ENCODE measurements at places on chromosomes 4 and X.

DNA sequence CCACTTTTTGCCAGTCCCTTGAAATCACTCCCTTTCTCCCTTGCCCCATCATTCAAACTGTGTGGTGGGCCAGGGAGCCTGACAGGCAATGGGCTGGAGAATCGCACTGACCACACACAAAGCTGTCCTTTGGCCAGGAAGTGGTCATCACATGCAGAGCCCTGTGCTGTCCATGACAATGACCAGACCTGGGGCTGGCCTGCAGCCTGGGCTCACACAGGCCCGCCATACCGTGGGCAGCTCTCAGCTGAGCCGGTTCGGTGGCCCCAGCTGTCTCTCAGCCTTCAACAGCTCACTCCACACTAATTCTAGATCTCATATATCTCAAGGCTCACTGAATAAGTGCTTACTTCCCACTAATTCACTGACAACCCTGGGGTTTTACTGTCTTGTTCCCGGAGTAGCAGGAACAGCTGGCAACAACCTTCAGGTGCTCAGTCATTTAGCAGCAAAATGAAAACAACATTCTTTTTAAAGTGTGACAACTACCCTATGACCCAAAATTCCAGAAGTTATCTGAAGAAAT is 48.0 kb downstream of the USP46 start:
- no peak for DNase-seq

DNA sequence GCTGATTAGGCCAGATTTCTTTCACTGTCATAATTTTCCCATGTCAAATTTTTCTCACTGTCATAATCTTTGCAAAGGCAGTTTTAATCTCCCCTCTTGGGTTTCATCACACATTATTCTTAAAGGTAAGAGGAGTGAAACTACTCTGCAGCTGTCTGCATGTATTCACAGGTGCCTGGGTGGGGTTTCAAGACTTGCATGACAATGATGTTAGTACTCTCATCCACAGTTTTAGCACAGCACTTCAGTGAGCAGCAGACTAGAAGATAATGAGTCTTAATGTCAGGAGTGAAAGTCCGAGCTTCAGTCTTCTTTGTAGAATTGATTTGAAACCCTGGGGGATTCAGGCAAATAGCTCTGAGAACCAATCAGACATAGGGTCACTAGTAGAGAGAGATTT is 182.5 kb upstream of the GALNT7 start:
- no peak for DNase-seq

DNA sequence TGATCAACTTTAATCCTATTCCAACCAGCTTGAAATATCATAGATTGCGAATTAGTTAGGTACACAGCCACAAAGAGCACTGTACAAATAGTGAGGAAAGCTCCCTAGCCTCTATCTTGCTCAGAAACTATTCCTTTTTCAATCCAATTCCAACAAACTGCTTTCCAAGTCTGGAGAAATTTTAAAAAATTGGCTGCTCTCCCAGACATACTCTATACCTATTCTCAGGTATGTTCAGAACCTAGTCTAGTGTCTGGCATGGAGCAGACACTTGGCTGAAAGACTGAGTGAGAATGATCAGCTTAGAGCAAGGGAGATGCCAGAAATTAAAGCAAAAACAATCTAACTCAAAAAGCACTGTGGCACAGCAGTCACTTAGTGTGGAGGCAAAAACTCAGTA is 105.9 kb downstream of the SLC10A7 start:
- no peak for DNase-seq

- peak; percentile 84 for DNase-seq
Observed at GRCh38 chr4:89024051-89024675, 32.8 kb downstream of the FAM13A start.

DNA sequence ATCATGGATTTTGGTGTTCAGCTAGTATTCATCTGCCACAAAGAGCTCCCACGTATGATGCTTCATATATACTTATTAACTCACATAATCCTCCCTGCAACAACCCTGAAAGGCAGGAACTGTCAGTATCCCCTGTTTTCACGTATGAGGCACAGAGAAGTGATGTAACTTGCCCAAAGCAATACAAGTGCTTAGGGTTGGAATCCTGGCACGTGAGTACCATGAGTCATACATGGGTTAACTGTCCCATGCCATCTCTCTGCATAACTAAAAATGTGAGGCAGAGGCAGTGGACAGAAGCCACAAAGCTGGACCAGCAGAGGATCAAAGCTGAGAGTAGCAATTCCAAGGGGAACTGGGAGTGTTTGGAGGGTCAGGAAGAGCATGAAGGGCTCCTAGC is 35.7 kb upstream of the EGFL6 start:
- peak; percentile 11 for DNase-seq

GRCh38 chrX:13579661-13580060 is 10.3 kb downstream of the EGFL6 start:
- peak; percentile 80 for DNase-seq

- DNase-seq = no peak
Observed at GRCh38 chr4:107156443-107156842, 120.3 kb upstream of the DKK2 start.

DNA sequence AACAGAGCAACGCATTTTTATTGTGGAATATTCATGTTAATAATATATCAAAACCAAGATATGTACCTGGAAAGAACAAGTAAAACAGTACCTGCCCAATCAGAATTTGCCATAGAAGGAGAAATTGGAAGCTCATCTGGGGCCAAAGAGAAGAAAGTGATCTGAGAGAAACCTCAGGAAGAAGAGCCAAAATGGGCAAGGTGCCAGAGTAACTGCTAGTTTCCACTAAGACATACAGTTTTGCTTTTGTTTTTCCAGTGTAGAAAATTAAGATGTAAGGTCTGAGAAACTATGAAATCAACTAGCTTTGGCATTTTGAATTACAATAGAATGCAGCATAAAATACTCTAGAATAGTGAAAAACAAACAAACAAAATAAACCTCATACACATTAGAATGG is 2201.2 kb downstream of the ARAP2 start:
- no peak for DNase-seq

DNA sequence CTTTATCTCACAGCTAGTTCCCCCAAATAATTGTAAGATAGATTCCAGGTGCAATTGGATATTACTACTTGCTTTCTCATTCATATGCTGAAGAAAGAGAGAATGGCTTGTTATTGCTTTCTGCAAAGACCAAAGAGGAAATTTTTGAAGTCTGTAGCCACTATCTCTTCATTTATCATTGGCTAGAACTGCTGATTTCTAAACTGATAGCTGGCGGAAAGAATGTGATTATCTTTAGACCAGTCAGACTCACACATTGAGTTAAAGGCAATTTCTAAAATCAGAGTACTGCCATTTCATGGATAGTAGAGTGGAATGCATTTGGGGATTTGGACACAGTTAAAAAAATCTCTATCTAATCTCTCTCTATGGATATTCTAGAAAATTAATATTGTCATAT is 12.4 kb upstream of the TMPRSS11E start:
- DNase-seq = no peak

DNA sequence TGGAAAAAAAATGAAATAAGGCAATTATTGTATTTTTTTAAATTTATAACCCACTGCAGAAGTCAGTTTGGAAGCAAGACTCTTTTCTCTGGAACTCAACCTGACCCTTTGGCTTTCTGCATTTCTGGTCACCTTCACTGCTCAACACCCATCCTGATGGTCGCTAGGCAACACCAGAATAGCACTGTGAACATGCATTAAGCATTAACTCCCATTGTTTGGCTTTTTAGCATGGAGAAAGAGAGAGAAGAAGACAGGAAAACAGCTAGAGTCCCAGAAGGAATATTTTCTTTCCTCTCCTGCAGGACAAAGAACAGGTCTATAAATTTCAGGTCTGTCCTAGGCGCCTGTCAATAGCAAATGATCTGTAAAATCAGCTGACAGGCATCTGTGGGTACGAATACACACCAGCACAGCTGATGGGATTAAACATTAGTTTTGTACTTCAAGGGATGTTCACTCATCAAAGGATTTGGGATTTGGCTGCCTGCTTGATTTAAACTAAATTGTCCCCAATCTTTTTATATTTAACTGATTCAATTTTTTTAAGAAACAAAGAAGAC is 137.2 kb upstream of the ETNPPL start:
- DNase-seq = no peak

- no peak for DNase-seq
Observed at GRCh38 chr4:79886557-79886956, 186.5 kb downstream of the ANTXR2 start.

GRCh38 chrX:22758807-22759481 is 240.8 kb upstream of the DDX53 start:
- no peak for DNase-seq

DNA sequence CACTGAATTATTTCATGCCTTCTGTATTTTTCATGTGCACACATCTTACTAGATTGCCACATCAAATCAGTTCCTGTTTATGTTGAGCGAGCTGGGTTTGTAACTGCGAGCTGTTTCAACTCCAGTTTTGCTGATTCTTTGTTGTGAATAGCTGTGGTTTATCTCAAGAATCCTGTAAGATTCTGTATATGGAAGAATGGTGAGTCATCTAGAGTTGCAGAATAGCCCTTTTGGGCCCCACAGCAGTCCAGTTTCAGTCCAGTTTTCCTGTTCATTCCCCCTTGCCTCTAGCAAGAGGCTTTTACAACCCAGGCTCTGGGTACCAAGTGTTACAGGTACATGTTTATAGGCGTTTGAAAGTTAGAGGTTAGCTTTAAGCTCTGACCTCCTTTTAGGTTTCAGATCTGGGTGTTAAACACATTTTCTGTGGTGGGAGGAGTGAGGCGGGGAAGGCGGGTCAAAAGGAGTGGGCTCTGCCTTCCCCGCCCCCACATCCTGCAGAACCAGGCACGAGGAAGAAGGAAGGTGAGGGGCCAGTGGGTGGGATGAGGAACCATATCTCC is 32.7 kb downstream of the TBC1D14 start:
- DNase-seq = peak; percentile 94

- no peak for DNase-seq
Observed at GRCh38 chrX:150880808-150881165, 17.7 kb downstream of the CD99L2 start.

- DNase-seq = no peak
Observed at GRCh38 chr4:81921751-81922159, 450.0 kb upstream of the RASGEF1B start.

- no peak for DNase-seq
Observed at GRCh38 chr4:62051332-62051731, 851.2 kb downstream of the ADGRL3 start.

- DNase-seq = no peak
Observed at GRCh38 chrX:67714004-67714403, 170.2 kb downstream of the AR start.

DNA sequence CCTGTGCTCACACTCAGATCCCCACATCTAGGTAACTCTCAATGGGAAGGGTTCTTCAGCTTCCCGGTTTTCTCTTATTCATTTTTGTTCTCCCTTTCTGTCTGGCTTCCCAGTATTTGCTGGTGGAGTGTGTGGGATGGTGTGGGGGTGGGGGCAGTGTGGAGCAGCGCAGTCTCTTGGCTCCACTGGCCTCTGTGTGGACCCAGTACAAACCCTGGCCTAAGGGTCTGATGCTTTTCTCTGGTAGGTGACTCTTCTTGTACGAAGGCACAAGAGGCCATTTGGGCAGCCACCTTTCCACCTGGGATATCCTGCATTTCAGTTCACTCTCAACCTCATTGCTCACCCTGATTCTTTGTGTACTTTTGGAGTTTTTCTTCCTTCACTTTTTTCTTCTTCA is 71.3 kb downstream of the NBDY start:
- no peak for DNase-seq

- no peak for DNase-seq
Observed at GRCh38 chr4:66574145-66574978, 904.1 kb upstream of the EPHA5 start.

GRCh38 chrX:149760965-149761364 is 12.9 kb upstream of the HSFX1 start:
- no peak for DNase-seq

DNA sequence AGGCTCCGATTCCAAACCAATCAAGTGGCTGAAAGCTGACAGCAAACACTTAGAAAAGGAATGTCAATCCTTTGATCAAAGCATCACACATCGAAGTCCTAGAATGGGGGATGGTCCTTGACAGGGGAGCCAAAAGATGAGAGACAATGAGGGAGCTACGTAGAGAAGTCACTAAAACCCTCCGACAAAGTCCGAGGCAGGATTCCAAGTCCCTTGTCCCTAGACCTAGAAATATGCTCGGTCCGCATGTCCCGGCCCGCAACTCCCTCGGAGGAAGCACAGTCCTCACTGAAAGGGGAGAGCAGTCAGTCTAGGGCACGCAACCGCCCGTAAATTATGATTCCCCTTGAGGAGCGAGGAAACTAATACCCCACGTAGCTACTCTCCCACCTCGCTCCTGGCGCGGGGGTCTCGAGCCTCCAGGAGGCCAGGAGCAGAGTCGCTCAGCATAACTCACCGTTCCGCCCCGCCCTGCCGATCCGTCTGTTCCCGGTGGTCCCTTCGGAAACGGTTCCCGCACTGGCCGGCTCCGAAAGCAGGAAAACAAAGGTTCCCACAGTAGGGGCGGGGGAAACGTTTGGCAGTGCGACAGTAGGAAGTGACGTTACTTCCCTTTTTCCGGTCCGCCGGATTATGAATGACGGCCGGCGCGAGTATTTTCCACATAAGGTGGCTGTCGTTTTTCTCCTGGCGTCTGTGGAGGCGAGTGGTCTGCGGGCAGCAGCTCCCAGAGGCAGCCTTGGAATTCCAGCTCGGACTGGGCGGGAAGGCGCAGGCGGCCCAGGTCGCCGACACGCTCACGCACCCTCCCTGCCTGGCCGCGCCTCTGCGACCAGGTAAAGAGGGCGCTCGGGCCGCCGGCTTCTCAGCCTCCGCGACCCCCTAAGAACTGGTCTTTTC is at the start of the genes GSTCD and INTS12:
TSS of gene GSTCD (plus strand) at position 604 of the 900 bp plus-strand sequence. CDS start 8,830 bp downstream, outside the sequence.
TSS of gene INTS12 (minus strand) at position 509 of the 900 bp plus-strand sequence. CDS start 8,684 bp downstream, outside the sequence.
- DNase-seq = peak; percentile 92

GRCh38 chr4:54669831-54670230 is 12.1 kb downstream of the KIT start:
- DNase-seq = no peak

GRCh38 chr4:99356992-99357391 is 4.4 kb upstream of the ADH1C start:
- no peak for DNase-seq

DNA sequence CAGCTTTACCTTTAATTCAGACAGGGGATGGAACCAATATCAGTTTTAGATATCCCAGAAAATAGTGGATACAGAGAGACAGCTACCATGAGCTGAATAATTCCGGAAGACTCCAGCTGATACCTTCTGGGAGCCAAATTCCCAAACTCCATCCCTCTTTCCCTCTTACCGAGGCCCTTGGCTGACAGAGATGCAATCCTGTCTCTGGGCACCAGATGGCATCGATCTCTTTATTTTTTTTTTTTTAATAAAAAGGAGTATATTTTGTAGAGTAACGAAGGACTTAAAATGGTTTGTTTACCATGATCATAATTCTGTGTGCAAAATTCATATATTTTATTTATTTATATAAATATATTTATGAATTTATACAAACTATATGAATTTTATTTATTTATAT is 31.0 kb downstream of the RAB40A start:
- DNase-seq = no peak

DNA sequence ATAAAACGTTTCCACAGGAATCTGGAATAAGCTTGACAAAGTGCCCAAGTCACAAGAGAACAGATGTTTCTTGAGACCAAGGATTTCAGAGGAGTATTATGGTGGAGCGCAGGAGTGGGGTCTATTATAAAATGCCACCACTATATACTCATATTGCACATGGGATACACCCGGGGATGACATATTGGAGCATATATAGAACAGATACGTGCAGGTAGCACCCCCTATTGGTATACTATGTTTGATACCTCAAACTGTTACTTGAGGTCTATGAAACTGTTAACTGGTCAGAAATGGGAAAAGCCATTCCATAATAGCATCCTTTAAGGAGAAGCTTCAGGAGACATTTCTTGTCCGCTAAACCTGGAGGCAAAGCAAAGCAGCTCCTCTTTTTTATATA is 86.0 kb downstream of the PCYT1B start:
- peak; percentile 17 for DNase-seq

All from inflammatory macrophage treated with lipopolysaccharide for 4 hours (primary cell).